ENCODE measurements at places on chromosomes 2 and 18. TPM values are rescaled to one million over a fixed set of nuclear protein-coding genes. Genes with fewer than 3 reads are reported as not detected.
A peak's percentile ranks its signal among the peaks of the same experiment; 100 is the strongest.

The MARS2 gene
- total RNA-seq: 5.6 TPM

GRCh38 chr2:145724311-145724898, 1204.5 kb upstream of the ZEB2 start:
- no peak for DNase-seq

DNA sequence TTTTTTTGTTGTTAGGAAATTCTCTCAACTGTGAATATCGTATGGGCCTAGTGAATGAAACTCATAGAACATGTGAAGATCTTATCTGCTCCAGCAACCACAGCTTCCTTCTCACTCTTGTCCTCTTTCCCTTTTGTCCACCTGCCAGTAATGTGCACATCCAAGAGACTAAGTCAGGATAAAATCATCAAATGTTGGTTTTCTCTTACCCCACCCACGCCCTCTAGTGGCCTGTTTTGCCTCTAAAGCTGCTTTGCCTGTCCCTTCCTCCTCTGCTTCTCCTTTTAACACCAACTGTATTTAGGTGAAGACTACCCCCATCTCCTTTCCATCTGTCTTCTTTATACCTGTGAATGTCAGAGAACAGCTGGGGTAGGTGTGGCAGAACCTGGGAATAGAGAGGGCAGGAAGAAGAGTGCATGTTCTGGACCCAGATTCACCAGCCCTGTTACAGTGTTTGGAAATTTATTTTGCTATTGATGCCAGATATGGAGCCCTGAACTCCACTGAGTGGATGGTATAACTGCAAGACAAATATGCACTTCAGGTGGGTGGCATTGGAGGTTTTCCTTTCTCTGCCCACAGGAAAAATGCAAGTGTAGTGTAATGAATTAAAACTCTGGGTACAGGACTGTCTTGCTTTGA, 8.4 kb upstream of the MGAT5 start:
- peak; percentile 79 for DNase-seq

DNA sequence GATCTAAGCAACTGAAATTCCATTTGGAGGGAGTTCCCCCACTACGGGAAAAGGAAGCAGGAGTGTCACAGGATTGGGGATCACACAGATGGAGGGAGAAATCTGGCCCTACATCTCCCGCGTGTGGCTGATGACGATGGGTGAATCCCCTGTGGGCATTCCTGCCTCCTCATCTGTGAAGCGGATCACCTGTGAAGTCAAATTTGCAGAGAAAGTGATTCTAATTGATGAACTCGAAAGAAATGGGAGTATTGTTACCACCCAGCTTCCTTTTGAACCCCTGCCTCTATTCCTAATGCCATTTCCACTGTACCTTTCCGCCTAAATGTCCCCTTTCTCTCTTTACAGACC, 92.0 kb downstream of the CMPK2 start:
- DNase-seq: no peak

DNA sequence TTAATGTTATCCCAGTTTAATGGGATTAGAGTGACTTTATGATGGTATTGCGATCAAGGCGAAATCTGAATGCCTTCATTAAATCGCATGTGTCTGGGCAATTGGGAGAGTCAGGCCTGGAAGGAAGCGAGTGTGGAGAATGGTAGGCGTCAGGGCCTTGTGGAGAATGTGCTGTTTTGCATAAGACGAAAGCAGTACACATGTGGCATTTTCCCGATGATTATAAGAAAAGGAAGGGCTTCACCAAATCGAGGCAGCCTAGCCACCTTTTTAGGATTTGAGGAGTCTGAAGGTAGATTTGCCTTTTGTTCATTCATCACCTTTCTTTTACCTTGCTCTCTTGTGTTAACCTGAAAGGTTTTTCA, 1.0 kb downstream of the ZNF532 start:
- no peak for DNase-seq

DNA sequence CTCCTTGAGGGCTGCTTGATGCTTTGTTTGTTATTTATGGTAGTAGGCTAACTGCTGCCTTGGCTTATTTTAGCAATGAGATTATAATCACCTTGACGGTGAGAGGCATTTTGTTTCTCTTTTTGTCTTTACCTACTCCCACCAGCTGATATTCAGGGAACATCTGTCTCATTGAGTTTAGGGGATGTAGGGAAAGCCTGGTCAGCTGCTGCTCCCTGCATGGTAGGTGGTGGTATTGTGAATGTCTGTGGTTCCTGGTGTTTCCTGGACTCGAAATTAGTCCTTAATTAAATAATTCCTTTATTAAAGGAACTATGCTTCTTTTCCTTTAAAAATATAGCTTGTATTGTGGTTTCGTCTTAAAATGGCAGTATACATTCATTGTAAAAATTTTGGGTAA, 77.8 kb downstream of the ADAM23 start:
- no peak for DNase-seq

The FOXI3 gene
- total RNA-seq: not detected

DNA sequence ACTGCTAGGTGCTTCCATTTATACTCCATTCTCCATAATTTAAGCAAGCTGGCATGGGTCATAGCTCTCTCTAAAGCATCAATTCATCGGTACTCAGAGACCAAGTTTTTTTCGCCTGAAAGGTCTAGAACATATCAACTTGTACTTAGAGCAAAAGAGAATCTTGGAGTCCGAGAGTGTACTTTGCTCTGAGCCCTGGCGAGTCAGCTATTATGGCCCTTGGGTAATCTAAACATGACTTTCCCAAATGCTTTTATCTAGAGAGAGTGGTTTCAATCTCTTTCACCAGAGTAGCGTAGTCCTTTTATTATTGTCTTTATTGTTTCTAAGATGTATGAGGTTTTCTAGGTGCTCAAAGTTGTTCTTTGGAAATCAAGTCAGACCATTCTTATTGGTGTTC, 34.4 kb downstream of the MAIP1 start:
- no peak for DNase-seq

DNA sequence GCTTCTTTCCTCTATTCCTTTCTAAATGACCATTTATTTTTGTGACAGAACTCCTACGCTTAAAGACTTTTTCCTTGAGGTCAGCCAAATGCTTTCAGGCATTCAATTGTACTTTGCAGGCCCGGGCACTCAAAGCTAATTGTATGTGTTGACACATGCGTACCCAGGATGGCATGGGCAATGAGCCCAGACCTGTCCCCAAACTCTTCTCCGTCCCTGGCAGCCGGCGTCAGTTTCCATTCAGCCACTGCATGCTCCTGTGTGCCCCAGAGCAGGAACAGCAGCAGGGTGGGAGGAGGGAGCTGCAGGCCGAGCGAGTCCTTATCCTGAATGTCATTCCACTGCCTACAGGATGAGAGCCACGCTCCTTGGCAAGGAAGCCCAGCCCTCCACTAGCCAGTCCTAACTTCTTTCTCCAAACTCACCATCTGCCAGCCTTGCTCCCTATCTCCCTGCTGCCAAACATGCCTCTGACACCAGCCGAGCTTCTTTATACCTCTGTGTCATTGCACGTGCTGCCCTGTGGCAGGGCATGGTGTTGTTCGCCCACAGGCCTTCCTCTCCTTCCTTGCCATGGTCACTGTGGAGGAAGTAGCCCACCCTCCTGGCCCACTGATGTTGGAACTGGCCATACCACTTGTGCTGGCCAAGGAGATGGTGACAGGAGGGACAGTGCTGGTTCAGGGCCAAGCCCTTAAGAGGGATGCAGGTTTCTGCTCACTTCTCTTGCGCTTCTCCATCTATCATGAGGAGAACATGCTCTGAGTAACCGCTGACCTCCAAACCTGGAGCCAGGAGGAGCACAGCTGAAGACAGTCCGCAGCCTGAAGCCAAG, 116.9 kb upstream of the FHL2 start:
- no peak for DNase-seq

The RAB27B gene
- 9.9 TPM for total RNA-seq

The AOX1 gene
- total RNA-seq: 8.4 TPM

- peak; percentile 8 for DNase-seq
Measured at GRCh38 chr2:40033781-40034180, 254.7 kb upstream of the THUMPD2 start.
